GM12878 (cell line): ENCODE measurements at places on chromosomes 5 and 9. TPM values are rescaled to one million over a fixed set of nuclear protein-coding genes. Genes with fewer than 3 reads are reported as not detected.

Gene ZFP2
- not detected in 2 replicates for total RNA-seq

Gene SLC36A2
- total RNA-seq = not detected in 2 replicates

Gene F12
- 5.8 and 7.1 TPM in 2 replicates for total RNA-seq

Gene SLC25A2
- total RNA-seq = 0.44 and 0.58 TPM in 2 replicates

Gene GRAMD2B
- 8.1 and 8.2 TPM in 2 replicates for total RNA-seq

Gene ANKRD18A
- total RNA-seq = not detected in 2 replicates

Gene CA9
- 4.0 TPM in 2 replicates for total RNA-seq

Gene LRRC70
- total RNA-seq = 0.53 and 0.74 TPM in 2 replicates

DNA sequence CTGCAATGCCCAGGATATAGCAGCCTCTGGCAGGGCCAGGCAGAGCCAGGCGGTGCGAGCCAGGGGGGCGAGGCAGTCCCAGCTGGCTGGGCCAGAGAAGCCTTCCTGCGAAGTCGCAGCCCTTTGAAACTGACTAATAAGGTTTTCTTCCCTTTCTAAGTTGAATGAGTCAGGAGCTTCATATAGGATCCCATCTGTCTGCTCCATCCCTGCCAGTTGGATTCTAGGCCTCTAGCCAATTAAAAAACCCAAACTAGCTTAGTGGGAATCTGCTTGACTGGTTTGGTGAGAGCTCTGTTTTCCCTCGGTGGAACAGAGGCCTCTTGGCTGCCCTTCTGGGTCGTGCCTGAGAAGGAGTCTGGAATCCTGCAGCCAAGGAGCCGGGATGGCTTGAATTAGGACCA is 70.1 kb upstream of the RAPGEF1 start:
- H3K4me1 ChIP-seq = no peaks in the 10 kb centered on the region
- no peak for DNase-seq
- H3K27me3 ChIP-seq = peaks cover 1% of the 10 kb centered on the region
- no peak overlapping the region for H3K27ac ChIP-seq
- no peak overlapping the region for H3K4me3 ChIP-seq

- H3K27me3 ChIP-seq = no peaks in the 10 kb centered on the region
- no peak for DNase-seq
- peak overlapping the region; percentile 99 for H3K27ac ChIP-seq
Measured at GRCh38 chr5:57175551-57176309, 1.9 kb downstream of the GPBP1 start.

- no peaks in the 10 kb centered on the region for H3K27me3 ChIP-seq
- no peaks in the 10 kb centered on the region for H3K36me3 ChIP-seq
- no peak overlapping the region for H3K4me3 ChIP-seq
- no peaks in the 10 kb centered on the region for H3K4me1 ChIP-seq
Measured at GRCh38 chr5:164663198-164663989, 1158.0 kb downstream of the MAT2B start.

DNA sequence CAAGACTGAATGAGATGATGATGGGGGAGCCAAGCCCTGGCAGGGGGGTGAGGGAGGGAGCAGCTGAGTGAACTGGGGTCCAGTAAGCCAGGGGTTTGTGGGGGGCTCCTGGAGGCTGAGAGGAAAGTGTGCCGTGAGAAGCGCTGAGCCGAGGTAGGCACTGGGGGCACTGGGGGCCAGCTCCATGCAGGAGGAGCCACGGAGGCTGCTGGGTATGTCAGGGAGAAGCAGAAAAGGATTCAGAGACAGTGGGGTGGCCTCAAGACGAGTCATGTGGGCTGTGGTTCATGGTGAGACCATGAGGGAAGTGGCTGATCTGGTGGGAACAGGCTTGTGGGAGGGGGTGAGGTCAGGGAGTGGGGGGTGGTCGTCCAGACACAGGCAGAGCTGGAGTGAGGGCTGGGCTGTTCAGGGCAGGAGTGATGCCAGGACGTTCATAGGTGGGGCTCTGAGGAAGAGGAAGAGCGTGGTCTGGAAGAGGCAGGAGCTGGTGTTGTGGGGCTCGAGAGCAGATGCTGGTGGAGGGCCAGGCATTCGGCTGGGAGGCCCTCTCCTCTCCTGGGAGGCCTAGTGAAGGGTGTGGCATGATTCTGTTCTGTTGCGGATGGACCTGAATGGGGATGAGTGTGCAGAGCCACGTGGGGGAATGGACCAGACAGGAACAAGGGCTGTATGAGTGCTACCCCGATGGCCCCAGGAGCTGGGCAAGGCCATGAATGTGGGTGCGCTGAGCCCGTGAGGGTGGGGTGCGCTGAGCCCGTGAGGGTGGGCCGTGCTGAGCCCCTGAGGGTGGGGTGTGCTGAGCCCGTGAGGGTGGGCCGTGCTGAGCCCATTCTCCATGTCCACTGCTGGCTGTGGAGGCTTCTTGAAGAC is 92.7 kb upstream of the CACNA1B start:
- H3K36me3 ChIP-seq = peaks cover 48% of the 10 kb centered on the region
- H3K27me3 ChIP-seq = no peaks in the 10 kb centered on the region
- no peak overlapping the region for H3K4me3 ChIP-seq
- no peak overlapping the region for H3K27ac ChIP-seq
- DNase-seq = no peak

GRCh38 chr5:37370550-37370863 is 399 bp downstream of the NUP155 start:
- peak overlapping the region; percentile 85 for H3K27ac ChIP-seq
- DNase-seq = no peak
- H3K36me3 ChIP-seq = no peaks in the 10 kb centered on the region
- H3K27me3 ChIP-seq = no peaks in the 10 kb centered on the region
- H3K4me1 ChIP-seq = peaks cover 8% of the 10 kb centered on the region

DNA sequence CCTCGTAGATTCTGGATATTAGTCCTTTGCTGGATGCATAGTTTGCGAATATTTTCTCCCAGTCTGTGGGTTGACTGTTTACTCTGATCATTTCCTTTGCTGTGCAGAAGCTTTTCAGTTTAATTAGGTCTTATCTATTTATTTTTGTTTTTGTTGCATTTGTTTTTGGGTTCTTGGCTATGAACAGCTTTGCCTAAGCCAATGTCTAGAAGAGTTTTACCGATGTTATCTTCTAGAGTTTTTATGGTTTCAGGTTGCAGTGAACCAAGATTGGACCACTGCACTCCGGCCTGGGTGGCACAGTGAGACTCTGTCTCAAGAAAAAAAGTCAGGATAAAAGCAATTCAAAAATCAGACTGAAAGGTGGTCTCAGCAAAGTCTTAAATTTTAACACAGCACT is 188.5 kb downstream of the EPB41L4A start:
- H3K4me3 ChIP-seq = no peak overlapping the region
- H3K4me1 ChIP-seq = no peaks in the 10 kb centered on the region
- DNase-seq = no peak

DNA sequence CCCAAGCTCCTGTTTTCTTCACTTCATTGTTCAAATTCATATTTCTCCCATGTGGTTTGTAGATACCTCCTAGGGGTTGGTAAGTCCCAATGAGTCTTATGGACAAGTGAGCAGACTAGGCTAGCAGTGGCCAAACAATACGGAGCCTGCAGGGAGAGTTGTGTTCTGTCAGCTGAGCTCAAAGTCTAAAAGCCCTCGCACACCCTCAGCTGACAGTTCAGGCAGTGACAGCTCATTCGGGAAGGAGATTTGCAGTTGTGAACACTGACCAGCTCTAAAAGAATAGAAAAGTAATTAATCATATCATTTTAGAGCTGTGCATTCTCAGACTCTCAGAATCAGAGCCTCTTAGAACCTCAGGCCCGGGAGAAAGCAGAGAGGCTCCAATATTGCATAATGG is 95.1 kb downstream of the SH3TC2 start:
- no peak overlapping the region for H3K27ac ChIP-seq
- 0 out of 2 replicates have a peak, but pooled peaks cover 2% of the 10 kb centered on the region for H3K27me3 ChIP-seq
- H3K36me3 ChIP-seq = no peaks in the 10 kb centered on the region
- DNase-seq = no peak

DNA sequence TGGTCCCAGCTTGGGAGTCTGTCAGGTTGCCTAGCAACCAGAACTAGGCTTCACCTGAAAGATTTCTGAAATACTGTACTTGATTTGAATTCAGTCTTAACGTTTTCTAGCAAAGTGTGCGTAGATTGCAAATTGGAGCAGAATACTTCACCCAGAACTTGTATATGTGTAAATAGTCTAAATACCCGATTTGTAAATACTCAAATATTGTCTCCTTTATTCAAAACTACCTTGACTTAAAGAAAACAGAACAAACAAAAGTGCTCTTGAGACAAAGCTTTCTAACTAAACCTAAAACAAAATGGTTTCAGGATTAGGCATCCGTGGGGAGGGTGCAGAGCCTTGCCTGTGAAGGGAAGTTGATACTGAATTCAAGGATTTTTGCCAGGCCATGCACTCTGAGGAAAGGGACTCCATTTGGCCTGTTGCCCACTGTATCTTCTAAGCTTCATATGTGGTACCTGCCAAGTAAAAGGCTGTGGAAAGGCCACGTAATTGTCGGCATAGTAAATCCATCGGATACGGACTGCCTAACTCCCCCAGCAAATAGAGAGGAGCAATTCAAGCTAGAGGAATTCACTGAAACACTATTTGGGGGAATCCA is 744 bp upstream of the HMGCS1 start:
- H3K36me3 ChIP-seq = peaks cover 7% of the 10 kb centered on the region; the same call in 1 of the 2 replicates
- DNase-seq = no peak
- peak overlapping the region; percentile 82 for H3K27ac ChIP-seq
- H3K4me1 ChIP-seq = peaks cover 6% of the 10 kb centered on the region
- H3K27me3 ChIP-seq = no peaks in the 10 kb centered on the region

DNA sequence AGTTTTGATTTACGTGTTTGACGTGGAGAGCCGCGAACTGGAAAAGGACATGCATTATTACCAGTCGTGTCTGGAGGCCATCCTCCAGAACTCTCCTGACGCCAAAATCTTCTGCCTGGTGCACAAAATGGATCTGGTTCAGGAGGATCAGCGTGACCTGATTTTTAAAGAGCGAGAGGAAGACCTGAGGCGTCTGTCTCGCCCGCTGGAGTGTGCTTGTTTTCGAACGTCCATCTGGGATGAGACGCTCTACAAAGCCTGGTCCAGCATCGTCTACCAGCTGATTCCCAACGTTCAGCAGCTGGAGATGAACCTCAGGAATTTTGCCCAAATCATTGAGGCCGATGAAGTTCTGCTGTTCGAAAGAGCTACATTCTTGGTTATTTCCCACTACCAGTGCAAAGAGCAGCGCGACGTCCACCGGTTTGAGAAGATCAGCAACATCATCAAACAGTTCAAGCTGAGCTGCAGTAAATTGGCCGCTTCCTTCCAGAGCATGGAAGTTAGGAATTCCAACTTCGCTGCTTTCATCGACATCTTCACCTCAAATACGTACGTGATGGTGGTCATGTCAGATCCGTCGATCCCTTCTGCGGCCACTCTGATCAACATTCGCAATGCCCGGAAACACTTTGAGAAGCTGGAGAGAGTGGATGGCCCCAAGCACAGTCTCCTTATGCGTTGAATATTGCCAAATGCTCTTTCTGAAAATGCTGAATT is 850 bp downstream of the RRAGA start:
- DNase-seq = no peak
- H3K27me3 ChIP-seq = no peaks in the 10 kb centered on the region
- H3K36me3 ChIP-seq = no peaks in the 10 kb centered on the region
- peak overlapping the region; percentile 82 for H3K27ac ChIP-seq

DNA sequence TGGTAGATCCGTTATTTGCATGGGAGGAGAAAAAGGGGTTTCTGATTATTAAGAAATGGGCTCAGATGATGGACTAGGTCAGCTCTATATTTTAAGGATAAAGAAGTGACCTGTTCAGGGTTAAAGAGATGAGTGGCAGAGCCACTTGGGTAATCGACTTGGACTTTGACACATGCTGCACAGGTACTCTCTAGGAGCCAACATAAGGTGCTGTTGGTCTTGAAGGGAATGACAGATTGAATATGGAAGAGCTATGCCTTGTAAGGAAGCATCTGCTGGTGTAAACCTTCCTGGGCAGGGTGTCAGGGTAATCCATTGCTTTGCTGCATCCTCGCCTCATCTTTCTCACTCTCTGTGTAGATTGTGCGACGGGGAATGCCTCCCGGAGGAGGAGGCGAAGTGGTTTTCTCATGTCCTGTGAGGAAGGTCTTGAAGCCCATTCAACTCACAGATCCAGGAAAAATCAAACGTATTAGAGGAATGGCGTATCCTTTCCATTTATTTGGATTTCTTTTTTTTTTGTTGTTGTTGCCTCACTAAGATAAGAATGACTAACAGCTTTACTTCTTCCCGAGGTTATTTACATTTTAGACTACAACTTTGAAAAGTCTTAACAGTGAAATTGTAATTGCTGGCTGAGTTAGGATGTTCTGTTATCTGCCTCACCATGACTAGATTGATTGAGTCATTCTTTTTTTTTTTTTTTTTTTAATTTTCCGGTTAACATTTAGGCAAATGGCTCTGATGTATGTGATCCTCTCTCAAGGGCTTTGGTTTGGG is 41.2 kb downstream of the RCL1 start:
- H3K36me3 ChIP-seq = peaks cover 30% of the 10 kb centered on the region
- H3K4me1 ChIP-seq = no peaks in the 10 kb centered on the region

DNA sequence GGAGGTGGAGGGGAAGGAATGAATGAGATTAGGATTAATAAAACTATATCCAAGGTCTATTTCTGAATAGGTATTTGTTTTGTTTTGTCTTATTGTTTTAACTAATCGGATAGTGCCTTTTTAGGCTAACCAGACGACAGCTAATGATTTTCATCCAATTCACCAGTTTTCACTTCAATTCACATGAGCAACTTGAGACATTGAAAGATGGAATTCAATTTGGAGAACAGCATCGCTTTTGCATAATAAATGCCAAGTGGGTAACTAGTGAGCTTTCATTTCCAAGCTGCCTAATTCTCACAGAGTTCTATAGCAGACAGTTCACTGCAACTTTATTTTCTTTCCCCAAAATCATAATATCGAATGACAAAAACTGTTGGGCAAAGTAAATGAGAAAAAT is 5.0 kb downstream of the AGXT2 start:
- no peaks in the 10 kb centered on the region for H3K4me1 ChIP-seq
- DNase-seq = no peak
- H3K27me3 ChIP-seq = no peaks in the 10 kb centered on the region

- DNase-seq = no peak
- no peaks in the 10 kb centered on the region for H3K27me3 ChIP-seq
- H3K27ac ChIP-seq = no peak overlapping the region
- no peaks in the 10 kb centered on the region for H3K36me3 ChIP-seq
Measured at GRCh38 chr9:118100529-118101419, 396.6 kb downstream of the TLR4 start.

DNA sequence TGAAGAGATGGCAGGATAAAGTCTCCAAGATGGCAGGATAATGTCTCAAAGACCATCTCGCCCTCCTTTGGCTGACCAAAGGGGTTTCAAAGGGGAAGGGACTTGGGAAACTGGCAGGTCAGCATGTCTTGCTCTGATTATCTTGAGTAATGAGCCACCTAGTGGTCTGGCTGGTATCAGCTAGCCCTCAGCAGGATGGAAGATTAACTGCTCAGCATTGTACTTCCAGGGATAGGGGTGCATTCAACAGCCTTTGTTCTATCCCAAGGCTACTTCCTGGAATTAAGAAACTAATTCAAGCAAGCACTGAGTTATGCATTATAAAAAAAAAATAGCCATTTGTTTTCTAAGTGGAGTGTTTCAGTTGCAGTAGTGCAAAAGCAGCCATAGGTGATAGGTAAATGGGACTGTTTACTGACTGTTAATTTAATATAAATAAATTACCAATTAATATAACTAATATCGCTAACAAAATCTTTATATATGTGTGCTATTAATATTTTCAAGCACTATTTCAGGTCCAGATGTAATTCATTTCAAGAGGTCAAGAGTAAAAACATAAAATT is 555.5 kb downstream of the CDH9 start:
- DNase-seq = no peak
- no peaks in the 10 kb centered on the region for H3K36me3 ChIP-seq
- no peak overlapping the region for H3K4me3 ChIP-seq
- no peaks in the 10 kb centered on the region for H3K27me3 ChIP-seq
- H3K27ac ChIP-seq = no peak overlapping the region
